Activated CD4-positive, CD25-positive, alpha-beta regulatory T cell treated with anti-CD3 and anti-CD28 coated beads, Interleukin-2, amount 50 U/mL, for 24 hours (primary cell): ENCODE measurements at places on chromosomes 13 and 19.

- no peak for ATAC-seq
These were observed 41.2 kb upstream of the LSM14A start for GRCh38 chr19:34131100-34131499.

GRCh38 chr19:18401580-18402112 is 4.2 kb upstream of the LRRC25 start:
- peak; percentile 36 for ATAC-seq

DNA sequence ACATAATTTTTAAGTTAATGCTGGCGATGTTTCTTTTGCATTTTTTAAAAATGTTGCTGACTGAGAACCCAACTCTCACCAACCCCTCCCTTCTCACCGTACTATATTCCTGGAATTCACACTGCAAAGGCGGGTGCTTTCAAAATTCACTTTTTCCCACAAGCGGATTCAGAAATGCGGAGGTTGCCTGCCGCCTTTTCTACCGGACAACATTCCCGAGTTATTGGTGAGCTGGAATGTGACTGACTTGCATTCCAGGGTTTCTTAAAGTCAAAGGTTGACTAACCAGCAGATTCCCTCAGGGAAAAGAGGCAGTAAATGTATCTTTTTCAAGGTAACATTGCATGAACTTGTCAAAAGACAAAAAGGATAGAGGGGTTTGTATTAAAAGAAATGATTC is 113.3 kb downstream of the RAB20 start:
- ATAC-seq = no peak

- ATAC-seq = peak; percentile 79
These were observed 1.7 kb upstream of the S1PR4 start for GRCh38 chr19:3176715-3177501.

- no peak for ATAC-seq
These were observed 30.2 kb downstream of the EFNB2 start for GRCh38 chr13:106505295-106505694.

GRCh38 chr13:73065665-73066340 is 7.0 kb downstream of the KLF5 start:
- ATAC-seq = no peak

DNA sequence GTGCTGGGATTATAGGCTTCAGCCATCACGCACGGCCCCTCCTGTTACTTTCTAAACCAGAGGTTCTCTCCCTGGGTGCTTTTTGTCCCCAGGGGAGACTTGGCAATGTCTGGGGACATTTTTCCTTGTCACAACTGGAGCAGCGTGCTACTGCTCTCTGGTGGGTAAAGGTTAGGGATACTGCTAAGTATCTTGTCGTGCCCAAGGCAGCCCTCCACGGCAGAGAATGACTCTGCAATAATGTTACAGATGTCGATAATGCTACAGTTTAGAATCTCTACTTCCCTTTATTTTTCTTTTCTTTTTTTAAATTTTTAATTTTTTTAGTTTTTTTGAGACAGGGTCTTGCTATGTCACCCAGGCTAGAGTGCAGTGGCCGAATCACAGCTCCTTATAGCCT is 38.0 kb downstream of the ADGRE1 start:
- no peak for ATAC-seq

- no peak for ATAC-seq
These were observed 545.2 kb downstream of the IRS2 start for GRCh38 chr13:109241160-109241559.

DNA sequence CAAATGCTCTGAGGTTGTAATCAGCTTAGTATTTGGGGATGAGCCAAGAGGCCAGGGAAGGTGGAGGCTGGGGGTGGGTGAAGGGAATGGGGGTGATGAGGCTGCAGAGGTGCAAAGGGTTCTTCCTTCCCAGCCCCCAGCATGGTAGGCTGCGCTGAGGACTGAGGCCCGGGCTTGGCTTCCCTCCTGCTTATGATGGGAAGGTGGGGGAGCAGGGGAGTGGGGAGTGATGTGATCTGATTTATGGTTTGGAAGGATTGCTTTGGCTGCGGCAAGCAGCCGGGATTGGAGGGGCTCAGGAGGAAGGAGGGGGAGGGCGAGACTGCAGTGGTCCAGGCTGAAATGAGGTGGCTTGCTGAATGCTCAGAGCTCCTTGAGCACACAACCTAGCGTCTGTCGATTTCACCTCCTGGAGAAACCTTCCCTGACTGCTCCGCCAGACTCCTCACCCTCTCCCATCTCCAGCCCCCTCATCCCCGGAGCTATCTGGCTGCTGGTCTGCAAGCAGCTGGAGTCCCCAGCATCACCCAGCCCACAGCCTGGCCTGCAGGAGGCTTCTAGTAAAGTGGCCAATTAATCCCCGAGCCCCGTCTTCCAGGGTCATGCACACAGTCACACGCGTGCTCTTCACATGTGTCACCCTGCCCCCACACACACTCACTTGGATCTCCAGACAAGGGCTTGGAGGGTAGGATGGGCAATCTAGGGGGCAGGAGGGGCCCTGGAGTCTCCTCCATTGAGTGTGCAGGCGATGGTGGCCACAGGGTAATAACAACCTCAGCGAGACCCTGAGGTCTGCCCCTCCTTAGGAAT is 757 bp upstream of the CLEC11A start:
- ATAC-seq = no peak

- no peak for ATAC-seq
These were observed 2.2 kb upstream of the MYADM start for GRCh38 chr19:53865523-53865917.

DNA sequence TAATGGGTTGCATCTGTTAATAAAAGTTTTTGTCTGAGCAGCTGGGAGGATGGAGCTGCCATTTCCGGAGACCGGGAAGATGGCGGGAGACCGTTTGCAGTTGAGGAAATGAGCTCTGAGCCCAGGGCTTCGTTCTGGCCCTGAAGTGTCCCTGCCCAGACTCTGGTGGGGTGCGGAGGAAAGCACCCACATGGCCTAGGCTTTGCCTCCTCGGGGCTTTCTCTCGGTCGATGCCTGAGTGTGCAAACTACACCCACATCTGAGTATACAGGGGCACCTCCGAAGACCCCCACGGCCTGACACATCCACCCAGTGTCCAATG is 15.6 kb upstream of the NANOS3 start:
- peak; percentile 5 for ATAC-seq

- ATAC-seq = no peak
These were observed 34.0 kb downstream of the IGFL3 start for GRCh38 chr19:46090444-46090843.

DNA sequence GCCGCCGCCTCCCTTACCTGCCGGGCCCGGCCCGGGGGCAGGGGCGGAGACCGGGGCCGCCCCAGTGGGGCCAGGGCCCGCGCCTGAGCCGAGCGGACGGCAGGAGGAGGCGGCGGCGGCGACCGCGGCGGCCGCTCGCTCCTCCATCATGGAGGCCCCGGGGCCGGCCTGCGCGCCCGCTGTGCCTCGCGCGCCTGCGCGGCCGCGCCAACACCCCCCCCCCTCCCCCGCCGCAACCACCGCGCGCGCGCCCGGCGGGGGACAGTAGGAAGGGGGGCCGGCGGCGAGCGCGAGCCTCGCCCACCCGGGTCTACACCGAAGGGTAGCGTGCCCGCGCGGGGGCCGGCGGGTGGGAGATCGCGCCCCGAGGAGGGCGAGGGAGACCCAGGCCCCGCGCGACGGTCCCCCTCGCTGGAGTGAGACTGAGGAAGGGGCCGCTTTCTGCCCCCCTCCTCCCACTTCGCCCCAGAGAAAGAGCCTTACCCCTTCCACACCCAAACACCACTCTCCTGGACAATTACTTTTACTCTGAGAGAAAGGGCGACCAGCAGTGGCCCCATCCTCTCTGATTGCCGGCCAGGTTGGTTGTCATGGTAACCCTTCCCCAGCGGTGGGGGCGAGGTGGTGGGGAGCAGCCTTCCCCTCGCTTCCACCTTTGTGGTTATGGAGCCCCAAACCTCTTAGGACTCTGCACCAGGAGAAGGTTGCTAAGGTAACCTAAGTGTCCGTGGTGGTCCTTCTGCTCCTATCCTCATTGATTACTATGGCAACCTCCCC is at the start of gene STRN4:
Gene STRN4 (minus strand): TSS at position 170 of the 777 bp plus-strand sequence. CDS start 20 bp downstream, at position 150.
- ATAC-seq = peak; percentile 72

GRCh38 chr13:79710376-79710775 is 229.4 kb downstream of the NDFIP2 start:
- no peak for ATAC-seq

DNA sequence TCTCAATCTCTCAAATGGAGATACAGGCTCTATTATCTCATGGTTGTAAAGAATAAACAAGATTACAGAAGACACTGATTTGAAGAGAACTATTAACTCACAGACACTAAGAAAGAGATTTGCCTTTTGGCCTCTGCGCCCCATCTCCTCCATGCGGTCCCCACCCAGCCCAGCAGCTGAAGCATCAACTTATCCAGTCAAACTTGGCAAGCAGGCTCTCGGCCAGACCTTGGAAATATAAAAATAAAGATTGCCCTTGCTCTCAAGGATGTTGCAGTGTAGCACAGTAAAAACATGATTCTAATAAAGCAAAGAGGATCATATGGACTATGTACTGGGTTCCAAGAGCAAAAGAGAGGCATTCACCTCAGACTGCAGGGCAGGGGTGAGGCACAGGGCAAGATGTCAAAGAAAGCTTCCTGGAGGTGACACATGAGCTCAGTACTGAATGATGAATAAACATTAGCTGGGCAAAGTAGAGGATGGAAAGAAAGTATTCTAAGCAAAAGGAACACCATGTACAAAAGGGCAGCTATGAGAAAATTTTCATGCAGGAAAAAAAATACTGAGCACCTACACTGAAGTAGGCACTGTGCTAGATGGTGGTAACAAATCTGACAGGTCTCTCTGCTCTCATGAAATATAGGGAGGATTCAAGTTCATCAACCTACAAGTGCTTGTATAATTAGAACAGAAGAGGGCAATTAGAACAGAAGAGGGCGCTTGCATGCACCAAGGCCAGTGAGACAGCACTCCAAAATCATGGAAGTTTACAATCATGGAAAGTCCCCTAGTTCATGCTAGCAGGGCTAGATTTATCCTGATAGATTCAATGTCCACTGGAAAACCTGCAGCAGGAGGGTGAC is 85.0 kb downstream of the SACS start:
- no peak for ATAC-seq

- ATAC-seq = no peak
These were observed 14.4 kb upstream of the DPP9 start for GRCh38 chr19:4737955-4738600.

GRCh38 chr13:40137400-40137799 is 481.9 kb downstream of the COG6 start:
- ATAC-seq = peak; percentile 41

- ATAC-seq = no peak
These were observed 3.7 kb downstream of the PSG9 start for GRCh38 chr19:43265664-43266025.

GRCh38 chr13:49584771-49585182 is 581 bp downstream of the RCBTB1 start:
- ATAC-seq = no peak

GRCh38 chr19:1896508-1896907 is 8.7 kb upstream of the ADAT3 start:
- ATAC-seq = no peak

GRCh38 chr19:48499316-48500090 is 12.1 kb downstream of the LMTK3 start:
- ATAC-seq = no peak

- ATAC-seq = no peak
These were observed 130.0 kb downstream of the MAB21L1 start for GRCh38 chr13:35346494-35346893.

GRCh38 chr19:16069813-16070365 is 6.4 kb upstream of the TPM4 start:
- ATAC-seq = peak; percentile 2

GRCh38 chr13:99290894-99291293 is 16.3 kb downstream of the GPR183 start:
- peak; percentile 20 for ATAC-seq

DNA sequence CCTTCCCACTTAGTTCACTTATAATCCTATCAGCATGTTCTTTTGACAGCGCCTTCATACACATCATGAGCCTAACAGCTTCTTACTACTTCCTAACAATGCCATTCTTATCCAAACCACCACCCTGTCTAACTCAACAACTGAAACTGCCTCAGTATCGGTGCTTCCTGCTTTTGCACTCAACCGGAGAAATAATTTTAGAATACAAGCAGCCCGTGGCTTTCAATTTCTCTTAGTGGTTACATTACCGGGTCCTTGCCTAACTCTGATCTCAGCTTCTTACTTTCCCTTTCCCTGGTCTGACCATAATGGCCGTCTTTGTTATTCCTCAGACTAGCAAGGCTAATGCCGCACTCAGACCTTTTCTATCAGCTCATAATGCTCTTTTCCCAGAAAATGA is 17.0 kb downstream of the ZFP82 start:
- ATAC-seq = no peak

DNA sequence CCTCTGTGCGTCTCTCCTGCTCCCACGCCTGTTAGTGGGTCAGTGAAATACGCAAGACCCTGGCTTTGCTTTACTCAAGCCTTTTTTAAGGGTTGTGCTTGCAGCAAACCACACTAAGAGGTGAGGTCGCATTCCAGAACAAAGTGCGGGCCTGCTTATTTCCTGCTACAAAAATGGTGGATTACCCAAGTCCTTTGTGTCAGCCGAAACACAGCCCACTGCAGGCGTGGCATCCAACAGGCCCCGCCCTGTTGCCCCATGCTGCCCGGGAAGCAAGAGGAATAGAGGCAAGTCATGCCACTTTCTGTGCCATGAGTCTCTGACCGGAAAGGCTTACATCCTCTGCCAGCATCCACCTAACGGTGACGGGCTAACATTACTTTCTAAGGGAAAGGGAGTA is 7.7 kb upstream of the IRS2 start:
- ATAC-seq = no peak

GRCh38 chr19:28010656-28011055 is 1202.3 kb downstream of the UQCRFS1 start:
- ATAC-seq = no peak

DNA sequence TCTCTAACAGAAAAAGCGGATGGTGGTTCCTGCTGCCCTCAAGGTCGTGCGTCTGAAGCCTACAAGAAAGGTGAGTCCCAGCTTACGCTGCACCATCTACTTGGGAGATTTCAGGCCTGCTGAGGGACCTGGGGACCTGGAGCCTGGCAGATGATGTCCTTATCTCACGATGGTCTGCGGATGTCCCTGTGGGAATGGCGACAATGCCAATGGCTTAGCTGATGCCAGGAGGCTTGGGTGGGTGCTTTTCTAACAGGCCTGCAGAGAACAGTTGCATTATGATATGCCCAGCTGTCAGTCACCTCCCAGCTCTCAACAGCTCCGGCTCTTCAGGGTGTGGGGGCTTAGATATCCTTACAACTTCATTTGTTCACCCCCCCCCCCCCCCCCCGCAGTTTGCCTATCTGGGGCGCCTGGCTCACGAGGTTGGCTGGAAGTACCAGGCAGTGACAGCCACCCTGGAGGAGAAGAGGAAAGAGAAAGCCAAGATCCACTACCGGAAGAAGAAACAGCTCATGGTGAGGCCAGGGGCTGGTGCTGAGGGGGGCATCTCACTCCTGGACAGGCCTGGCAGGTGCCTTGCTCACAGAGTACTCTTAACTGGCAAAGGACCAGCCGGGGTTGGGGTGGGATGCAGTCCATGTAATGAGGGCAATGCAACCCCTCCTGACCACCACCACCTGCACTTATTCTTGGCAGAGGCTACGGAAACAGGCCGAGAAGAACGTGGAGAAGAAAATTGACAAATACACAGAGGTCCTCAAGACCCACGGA is 3.8 kb downstream of the RPL13A start:
- no peak for ATAC-seq

- no peak for ATAC-seq
These were observed 56.1 kb upstream of the F7 start for GRCh38 chr13:113049521-113049941.

GRCh38 chr19:47778954-47779351 is 450 bp downstream of the SELENOW start:
- ATAC-seq = peak; percentile 7
